ENCODE measurements at places on chromosomes 13 and 19.

DNA sequence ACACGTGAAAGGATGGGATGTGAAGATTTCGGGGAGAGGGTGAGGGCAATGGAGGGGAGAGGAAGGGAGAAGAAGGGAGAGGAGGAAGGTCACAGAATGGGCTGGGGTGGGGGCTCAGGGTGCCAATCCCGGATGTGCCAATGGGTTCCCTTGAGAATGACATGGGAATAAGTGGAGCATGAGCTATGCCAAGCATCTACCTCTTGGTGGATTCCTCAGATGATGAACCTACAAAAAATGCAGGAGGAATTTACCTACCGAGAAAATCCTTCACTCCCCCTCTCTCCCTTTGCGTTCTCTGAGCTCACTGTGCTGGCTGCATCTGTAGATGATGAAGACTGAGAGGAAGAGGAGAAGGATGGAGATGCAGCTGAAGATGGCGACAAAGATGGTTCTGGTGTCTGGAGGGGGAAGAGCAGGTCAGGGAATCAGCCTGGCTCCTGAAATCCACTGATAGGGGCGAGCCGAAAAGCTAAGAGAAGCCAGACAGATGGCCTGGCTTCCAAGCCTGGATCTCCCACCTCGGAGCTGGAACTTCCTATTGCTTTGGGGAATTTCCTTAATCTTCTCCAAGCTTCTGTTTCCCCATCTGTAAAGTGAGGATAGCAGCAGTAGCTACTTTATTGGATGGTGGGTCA, 21.6 kb downstream of the VSTM1 start:
- DNase-seq = peak; percentile 63

DNA sequence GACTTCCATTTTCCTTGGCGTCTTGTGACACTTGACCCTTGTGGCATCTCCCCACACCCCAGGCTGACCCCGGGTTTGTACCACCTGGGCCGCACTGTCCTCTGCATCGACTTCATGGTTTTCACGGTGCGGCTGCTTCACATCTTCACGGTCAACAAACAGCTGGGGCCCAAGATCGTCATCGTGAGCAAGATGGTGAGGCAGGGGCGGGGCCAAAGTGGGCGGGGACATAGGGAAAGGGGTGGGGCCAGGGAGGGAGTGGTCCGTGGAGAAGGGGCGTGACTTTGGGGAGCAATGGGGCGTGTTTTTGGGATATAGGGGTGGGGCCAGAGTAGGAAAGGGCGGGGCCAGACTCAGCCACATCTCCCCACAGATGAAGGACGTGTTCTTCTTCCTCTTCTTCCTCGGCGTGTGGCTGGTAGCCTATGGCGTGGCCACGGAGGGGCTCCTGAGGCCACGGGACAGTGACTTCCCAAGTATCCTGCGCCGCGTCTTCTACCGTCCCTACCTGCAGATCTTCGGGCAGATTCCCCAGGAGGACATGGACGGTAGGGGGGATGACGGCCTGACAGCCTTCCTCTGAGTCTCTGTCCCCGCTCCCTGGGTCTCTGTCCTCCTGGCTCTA, 42.8 kb downstream of the TRPM4 start:
- no peak for DNase-seq

- DNase-seq = no peak
These were observed 12.0 kb downstream of the POLR2E start for GRCh38 chr19:1082928-1083816.

DNA sequence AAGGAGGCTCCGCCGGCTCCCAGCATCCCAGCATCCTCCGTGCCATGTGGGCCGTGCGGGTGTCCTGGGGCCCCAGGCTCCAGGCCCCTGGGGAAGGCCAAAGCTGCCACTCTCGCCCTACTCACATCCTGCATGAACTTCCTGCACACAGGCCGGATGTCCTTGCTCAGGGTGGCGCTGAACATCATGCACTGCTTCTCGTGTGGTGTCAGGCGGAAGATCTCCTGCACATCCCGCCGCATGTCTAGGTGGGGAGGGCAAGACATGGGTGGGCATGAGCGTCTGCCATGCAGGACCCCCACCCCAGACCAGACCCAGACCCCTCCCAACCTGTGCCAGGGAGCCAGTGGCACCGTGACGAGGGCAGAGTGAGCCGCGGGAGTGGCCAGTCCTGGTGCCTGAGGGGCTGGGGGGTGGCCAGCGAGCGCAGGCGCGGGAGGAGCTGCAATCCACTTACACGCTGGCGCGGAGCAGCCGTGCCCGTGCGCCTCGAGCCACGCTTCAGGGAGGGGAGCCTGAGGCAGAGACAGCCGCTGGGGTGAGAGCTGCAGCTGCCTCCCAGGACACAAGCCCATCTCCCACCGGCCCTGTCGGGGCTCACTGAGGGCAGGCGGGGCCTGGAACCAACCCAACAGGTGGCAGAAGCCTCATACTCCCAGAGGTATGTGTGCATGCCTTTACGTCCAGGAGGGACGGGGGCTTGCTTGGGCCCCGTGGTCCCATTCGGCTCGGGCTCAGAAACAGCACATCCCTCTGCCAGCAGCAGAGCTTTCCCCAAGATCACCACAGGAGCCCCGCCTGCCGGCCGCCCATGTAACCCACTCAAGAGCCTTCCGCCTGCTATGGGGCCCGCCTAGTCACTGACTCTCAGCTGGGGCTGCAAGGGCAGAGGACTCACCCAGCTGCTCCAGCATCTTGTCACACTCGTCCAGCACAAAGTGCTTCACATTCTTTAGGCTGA, 8.8 kb downstream of the DDX39A start:
- no peak for DNase-seq

DNA sequence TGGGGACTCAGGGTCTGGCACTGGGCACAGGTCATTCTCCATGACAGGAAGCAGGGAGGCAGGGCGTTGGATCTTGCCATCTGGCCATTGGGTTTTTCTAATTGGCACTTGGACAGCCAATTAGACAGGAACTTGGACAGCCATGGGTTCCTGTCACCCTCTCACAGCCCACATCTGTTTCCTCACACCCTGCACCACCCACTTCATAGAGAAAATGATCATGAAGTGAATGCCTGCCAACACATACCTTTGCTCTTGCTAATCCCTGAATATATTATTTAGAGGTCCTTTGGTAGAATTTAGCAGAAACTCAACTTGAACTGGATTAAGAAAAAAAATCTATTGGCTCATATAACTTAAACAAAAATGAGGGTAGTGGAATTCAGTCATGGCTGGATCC, 4.9 kb upstream of the OLFM2 start:
- no peak for DNase-seq

Measured in kidney glomerular epithelial cell (primary cell).